ENCODE measurements at places on chromosomes 3 and 15.

DNA sequence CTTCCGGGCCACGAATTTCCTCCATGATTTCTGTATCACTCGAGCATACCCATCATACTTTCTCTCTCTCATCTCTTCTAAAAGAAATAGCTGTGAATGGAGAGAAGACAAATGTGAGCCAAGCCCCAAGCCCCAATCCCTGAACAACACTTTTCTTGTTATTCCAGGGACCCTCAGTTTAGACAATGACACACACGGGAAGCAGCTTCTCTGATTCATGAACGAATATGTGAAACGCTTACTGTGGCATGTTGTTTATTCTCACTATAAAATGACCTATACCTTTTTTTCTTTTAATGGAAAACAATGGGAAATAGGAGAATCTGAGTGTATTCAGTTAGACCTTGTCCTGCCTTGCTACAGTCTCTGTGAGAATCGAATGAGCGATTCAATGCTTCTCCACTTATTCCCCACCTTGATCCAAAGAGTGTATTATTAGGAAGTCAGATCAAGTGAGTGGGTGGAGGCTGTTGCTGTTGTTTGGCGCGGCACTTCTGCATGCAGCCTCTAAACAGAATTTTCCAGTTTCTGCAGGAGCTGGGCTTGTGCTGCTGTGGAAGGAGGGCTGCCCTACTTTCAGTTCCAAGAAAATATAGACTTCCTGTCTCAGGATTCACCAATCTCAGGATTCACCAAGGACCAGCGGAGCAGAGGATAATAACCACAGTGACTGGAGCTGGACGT is 32.4 kb upstream of the LDHAL6B start:
- no peak for DNase-seq

GRCh38 chr3:39748002-39748401 is 61.4 kb upstream of the MYRIP start:
- no peak for DNase-seq

- DNase-seq = no peak
Observed at GRCh38 chr3:33019981-33020380, 68.5 kb downstream of the CCR4 start.

- no peak for DNase-seq
Observed at GRCh38 chr15:72460402-72460801, 13.7 kb upstream of the ARIH1 start.

DNA sequence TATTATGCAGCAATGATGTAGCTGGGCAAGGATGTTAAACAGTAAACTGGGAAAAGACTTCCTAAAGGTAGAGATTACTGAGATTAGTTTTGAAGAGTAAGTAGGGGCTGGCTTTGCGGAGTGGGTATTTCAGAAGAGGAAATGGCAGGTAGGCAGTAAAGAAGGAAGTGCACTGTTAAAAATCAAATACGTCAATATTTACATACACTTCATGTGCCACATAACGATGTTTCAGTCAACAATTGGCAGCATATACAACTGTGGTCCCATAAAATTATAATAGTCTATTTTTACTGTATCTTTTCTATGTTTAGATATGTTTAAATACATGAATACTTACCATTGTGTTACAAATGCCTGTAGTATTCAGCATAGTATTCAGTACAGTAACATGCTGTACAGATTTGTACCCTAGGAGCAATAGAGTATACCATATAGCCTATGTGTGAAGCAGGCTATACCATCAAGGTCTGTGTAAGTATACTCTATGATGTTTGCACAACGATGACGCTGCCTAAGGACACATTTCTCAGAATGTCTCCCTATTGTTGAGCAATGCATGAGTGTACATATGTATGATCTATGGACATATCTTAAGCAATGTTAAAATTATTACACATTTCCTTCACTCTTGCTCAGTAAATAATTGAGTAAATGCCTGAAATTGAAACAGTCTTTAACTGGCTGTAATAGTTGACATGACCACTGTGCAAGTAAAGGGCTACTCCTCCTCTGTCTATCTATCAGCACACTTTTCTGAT is 196.7 kb downstream of the ISL2 start:
- peak; percentile 79 for DNase-seq

- no peak for DNase-seq
Observed at GRCh38 chr15:61315471-61315870, 86.4 kb upstream of the RORA start.

DNA sequence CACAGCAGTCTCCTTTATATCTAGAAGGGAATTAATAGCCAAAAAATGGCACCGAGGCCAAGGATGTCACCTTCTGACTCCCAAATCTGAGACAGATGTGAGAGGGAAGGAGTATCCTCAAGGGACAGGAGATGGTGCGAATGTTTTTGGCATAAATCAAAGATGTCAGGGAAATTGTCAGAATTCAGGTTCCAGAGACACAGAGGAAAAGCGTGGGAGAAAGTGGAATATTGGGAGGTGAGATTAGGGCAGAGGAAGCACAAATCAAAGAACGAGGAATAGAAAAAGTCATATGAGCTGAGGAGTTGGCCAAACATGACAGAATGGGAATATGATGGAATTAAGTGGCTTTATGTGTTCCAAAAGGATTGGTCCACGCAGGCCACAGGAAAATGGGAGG is 6.0 kb downstream of the CCR5AS start:
- DNase-seq = no peak

DNA sequence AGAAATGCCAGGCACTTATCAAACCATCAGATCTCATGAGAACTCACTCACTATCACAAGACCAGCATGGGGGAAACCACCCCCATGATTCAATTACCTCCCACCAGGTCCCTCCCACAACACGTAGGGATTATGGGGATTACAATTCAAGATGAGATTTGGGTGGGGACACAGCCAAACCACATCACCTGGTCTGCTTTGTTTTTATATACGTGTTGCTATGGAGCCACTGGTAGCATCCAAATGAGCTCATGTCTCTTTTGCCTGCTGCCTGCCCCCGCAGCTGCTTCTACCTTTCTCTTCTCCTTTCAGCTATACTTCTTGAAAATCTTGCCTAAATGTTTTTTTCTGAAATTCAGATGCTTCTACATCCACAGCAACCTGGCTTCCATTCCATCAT is 26.8 kb upstream of the PCOLCE2 start:
- no peak for DNase-seq

- peak; percentile 52 for DNase-seq
Observed at GRCh38 chr15:92683511-92683834, 27.9 kb upstream of the FAM174B start.

GRCh38 chr3:42701371-42702065 is 1.1 kb downstream of the HHATL start:
- DNase-seq = peak; percentile 52

GRCh38 chr3:102916532-102916931 is 481.7 kb downstream of the ZPLD1 start:
- no peak for DNase-seq

DNA sequence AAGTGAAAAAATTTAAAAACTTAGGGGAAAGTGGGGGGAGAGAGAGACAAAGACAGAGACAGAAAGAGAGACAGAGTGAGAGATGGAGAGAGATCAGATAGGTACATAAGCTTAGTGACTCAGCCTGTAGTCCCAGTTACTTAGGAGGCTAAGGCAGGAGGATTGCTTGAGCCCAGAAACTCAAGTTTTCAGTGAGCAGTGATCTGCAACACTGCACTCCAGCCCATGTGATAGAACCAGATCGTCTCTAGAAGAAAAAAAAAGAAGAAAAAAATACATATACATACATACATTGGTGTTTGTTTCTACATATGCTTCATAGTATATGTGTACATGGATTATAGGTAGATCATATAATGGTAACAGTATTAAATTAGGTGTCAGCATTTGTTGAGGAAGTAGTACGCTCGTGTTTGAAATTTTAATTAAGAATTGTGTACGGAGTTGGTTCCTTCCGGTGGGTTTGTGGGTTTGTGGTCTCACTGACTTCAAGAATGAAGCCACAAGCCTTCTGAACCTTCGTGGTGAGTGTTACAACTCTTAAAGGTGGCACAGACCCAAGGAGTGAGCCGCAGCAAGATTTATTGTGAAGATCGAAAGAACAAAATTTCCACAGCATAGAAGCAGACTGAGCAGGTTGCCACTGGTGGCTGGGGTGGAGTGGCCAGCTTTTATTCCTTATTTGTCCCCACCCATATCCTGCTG is 38.3 kb upstream of the SNRPN start:
- DNase-seq = no peak

GRCh38 chr15:27990521-27991515 is 108.3 kb downstream of the OCA2 start:
- no peak for DNase-seq

- no peak for DNase-seq
Observed at GRCh38 chr3:39415983-39416382, 9.5 kb downstream of the RPSA start.

DNA sequence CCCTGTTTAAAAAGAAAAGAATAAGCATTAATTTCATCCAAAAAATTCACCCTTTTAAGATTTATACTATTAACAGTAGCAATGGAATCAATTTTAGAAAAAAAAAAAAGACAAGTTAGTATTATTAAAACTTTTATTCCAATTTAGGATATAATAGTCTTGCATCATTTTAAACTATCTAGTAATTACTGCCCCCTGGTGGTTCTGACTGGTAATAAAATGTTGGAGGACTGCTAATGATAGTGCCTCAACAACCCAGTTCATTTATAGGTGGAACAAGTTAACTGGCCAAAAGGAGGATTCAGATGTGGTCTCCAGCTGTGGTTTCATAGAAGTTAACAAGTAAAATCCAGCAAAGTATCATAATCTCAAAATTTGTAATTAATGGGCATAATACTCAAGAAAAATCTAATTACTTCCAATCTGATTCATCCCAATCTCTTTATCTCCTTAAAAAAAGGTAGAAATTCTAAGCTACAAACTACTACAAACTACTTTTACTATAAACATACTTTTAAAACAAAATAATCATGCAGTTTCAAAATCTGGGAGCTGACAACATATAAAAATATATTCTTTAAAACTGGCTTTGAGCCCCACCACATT is 30.7 kb upstream of the WDR49 start:
- DNase-seq = peak; percentile 66

Measured in NCI-H510A treated with DMSO at 0.1 percent for 48 hours (cell line).